Spleen (tissue), 13 donors: ENCODE measurements at places on chromosomes 7 and 10. TPM values are rescaled to one million over a fixed set of nuclear protein-coding genes. Genes with fewer than 3 reads are reported as not detected.

The UPP1 gene
- 48.8 TPM for total RNA-seq

The NPY4R gene
- not detected for total RNA-seq

The GPER1 gene
- total RNA-seq, result 6.1 TPM

The AKR1C2 gene
- 3.6 TPM for total RNA-seq

The LIPM gene
- not detected for total RNA-seq

The PHYHIPL gene
- not detected for total RNA-seq
